ENCODE measurements at places on chromosomes 1 and 21. TPM values are rescaled to one million over a fixed set of nuclear protein-coding genes. Genes with fewer than 3 reads are reported as not detected.

GRCh38 chr1:108828074-108828961 lies 28.6 kb downstream of the AKNAD1 start:
- H3K4me1 ChIP-seq: peaks cover 9% of the 10 kb centered on the region
- no peaks in the 10 kb centered on the region for H3K27me3 ChIP-seq
- no peak overlapping the region for H3K27ac ChIP-seq
- no peak overlapping the region for H3K4me3 ChIP-seq
- peak; percentile 81 for DNase-seq

GRCh38 chr1:89190017-89190416 lies 8.7 kb downstream of the GBP4 start:
- H3K4me1 ChIP-seq: peaks cover 15% of the 10 kb centered on the region
- H3K36me3 ChIP-seq: peaks cover 86% of the 10 kb centered on the region
- DNase-seq: no peak
- H3K4me3 ChIP-seq: no peak overlapping the region

- DNase-seq: no peak
- H3K4me1 ChIP-seq: no peaks in the 10 kb centered on the region
- no peak overlapping the region for H3K4me3 ChIP-seq
- H3K27ac ChIP-seq: no peak overlapping the region
Measured at GRCh38 chr21:26814386-26814785, 30.8 kb downstream of the ADAMTS1 start.

GRCh38 chr1:101003012-101003650 lies 22.5 kb downstream of the DPH5 start:
- H3K36me3 ChIP-seq: peaks cover 48% of the 10 kb centered on the region
- no peaks in the 10 kb centered on the region for H3K27me3 ChIP-seq

- H3K36me3 ChIP-seq: no peaks in the 10 kb centered on the region
- H3K27ac ChIP-seq: no peak overlapping the region
- no peak for DNase-seq
- H3K27me3 ChIP-seq: no peaks in the 10 kb centered on the region
Measured at GRCh38 chr21:27202301-27202700, 235.4 kb upstream of the ADAMTS5 start.

DNA sequence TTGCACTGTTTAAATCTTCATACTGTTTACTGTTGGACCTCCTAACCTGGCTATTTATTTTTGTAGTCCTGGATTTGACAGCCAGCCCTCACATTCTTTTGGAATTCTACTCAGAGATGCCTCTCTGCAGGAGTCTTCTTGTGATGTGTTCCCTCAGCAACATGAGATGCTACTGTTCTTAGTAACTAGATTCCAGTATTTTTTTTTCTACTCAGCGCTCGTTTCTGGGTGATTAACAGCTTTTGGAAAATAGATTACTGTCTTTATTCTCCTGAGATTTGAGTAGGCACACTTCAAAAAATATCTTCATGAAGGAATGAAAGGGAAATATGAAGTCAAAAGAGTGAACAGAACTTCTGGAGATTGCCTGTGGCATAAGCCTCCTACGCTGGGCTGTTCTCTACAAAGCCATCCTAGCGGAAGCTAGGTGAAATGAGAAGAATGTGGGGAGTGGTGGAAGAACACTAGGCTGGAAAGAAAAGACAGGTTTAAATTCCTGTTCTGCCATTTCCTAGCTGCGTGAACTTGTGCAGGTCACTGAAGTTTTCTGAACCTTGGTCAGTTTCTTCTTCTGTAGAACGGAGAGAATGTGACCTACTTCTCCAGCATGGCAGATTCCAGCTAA lies 75.9 kb downstream of the LRRC8C start:
- peaks cover 71% of the 10 kb centered on the region for H3K36me3 ChIP-seq
- H3K27me3 ChIP-seq: no peaks in the 10 kb centered on the region

DNA sequence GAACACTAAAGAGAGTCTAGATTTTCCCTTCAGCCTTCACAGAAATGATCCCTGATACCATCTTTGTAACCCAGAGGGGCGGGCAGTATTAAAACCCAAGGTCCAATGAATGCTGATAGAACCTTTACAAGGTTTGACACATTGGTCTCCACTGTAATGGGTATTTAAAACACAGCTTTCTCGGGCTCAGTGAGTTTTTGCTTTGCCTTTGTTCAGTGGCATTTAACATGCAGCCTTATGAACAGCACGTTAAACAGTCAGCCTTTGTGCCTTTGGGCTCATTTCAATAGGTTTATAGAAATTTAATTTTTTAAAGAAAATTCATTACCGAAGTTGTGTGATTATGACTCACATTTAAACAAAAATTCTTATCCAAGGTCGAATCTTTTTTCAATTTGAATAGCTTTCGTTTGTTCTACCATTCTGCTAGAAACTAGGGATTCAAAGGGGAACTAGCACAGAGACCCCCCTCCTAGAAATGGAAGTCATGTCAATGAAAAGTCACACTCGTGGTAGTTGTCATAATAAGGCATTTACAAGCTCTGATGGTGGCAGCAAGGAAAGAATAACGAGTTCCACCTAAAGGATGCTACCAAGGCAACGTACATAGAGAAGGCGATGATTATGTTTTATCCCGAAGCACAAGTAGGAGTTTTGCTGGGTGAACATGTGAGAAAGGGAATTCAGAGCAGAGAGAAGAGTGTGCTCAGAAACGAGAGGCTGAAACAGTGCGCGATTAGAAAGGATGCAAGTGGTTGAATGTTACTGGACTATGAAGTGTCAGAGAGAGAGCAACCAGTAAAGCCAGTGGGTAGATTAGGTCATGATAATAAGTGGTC lies 66.2 kb downstream of the SGIP1 start:
- H3K27ac ChIP-seq: no peak overlapping the region
- H3K4me1 ChIP-seq: no peaks in the 10 kb centered on the region
- no peak overlapping the region for H3K4me3 ChIP-seq
- H3K36me3 ChIP-seq: no peaks in the 10 kb centered on the region
- peaks cover 23% of the 10 kb centered on the region for H3K27me3 ChIP-seq
- DNase-seq: no peak

Gene KCNJ15
- not detected for total RNA-seq

Gene SH2D2A
- 205 TPM for total RNA-seq

Gene S100A16
- not detected for total RNA-seq

All from activated CD8-positive, alpha-beta memory T cell treated with anti-CD3 and anti-CD28 coated beads, Interleukin-2, amount 10 ng/mL, durations not matched to agents 7 days and 5 days (primary cell).